Vein endothelial cell (primary cell): ENCODE measurements at places on chromosomes 7 and 10. TPM values are rescaled to one million over a fixed set of nuclear protein-coding genes. Genes with fewer than 3 reads are reported as not detected.

PDE6C gene
- total RNA-seq, result not detected in 2 replicates

ITPRID1 gene
- total RNA-seq, result not detected in 2 replicates

PDSS1 gene
- total RNA-seq, result 6.5 and 9.8 TPM in 2 replicates

PNLIPRP1 gene
- not detected in 2 replicates for total RNA-seq

CPXM2 gene
- total RNA-seq, result 0.65 and 3.8 TPM in 2 replicates
